CD4-positive, alpha-beta T cell treated with Interleukin-6 for 4 hours (primary cell): ENCODE measurements at places on chromosomes 3 and 15.

DNA sequence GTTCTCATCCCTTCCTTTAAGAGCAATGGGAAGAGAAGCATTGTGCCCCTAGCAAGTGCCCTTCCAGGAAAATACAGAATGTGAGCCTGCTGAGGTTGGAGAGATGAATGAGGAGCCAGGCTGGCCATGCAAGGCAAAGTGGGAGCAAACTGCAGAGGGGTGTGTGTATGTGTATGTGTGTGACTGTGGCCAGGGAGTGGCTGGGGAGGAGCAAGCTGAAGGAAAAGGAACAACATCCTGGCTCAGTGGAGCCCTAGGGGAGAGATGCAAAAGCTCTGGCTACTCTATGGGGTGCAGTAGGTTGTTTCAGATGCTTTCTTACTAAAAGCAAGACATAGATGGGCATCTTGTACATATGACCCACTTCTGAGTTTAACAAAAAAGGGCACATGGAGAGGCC is 20.6 kb downstream of the FOXP1 start:
- DNase-seq = no peak

GRCh38 chr3:172549144-172549543 is 25.9 kb upstream of the TNFSF10 start:
- no peak for DNase-seq

DNA sequence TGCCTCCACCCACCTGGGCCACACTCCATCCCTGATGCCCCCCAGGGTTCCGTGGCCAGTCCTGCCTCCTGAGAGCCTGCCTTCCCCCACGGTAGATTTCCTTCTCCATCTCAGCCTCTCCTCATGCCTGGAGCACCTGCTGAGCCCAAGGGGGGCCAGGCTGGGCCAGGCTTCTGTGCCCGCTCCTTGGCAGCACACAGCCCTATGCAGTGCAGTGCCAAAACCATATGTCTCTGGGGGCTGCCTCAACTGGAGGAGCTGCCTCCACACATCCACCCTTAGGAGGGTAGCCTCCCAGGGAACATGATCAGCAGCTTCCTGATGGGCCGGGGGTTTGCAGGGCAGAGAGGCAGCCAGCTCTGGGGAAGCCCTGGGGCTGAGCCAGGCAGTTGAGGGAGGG is 24.6 kb upstream of the GATA2 start:
- DNase-seq = no peak

- DNase-seq = no peak
These were observed 470.8 kb upstream of the ROBO1 start for GRCh38 chr3:80238606-80239005.

GRCh38 chr15:60536314-60536713 is 57.4 kb upstream of the ICE2 start:
- no peak for DNase-seq

- no peak for DNase-seq
These were observed 1602.1 kb downstream of the SI start for GRCh38 chr3:163476179-163476578.

GRCh38 chr3:71444028-71444860 is 139.3 kb downstream of the FOXP1 start:
- peak; percentile 84 for DNase-seq

DNA sequence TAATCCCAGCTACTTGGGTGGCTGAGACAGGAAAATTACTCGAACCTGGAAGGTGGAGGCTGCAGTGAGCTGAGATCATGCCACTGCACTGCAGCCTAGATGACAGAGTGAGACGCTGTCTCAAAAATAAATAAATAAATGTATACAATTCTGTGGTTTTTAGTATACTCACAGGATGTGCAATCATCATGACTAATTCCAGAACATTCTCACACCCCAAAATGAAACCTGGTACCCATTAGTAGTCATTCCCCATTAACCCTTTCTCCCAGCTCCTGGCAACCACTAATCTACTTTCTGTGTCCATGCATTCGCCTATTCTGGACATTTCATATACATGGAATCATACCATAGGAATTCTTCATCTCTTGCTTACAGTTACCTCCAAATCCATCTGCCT is 44.5 kb downstream of the LRRFIP2 start:
- DNase-seq = no peak

DNA sequence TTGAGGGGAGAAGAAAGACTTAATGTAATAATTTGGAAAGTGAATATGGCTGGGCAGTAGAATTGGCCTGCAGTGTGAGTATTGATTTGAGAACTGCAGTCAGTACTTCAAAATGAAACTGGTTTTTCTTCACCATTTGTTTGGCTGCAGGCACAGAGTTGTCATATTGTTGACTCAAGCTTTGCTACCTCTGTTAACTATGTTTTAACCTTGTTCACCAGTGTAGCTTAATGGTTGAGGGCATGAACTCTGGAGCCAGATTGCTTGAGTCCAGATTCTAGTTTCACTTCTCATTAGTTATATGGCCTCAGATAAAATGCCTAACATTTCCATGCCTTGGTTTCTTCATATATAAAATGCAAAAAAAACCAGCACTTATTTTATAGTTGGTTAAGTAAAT is 64.1 kb downstream of the CFAP44 start:
- no peak for DNase-seq

GRCh38 chr3:25895443-25895842 is 105.6 kb downstream of the OXSM start:
- no peak for DNase-seq

DNA sequence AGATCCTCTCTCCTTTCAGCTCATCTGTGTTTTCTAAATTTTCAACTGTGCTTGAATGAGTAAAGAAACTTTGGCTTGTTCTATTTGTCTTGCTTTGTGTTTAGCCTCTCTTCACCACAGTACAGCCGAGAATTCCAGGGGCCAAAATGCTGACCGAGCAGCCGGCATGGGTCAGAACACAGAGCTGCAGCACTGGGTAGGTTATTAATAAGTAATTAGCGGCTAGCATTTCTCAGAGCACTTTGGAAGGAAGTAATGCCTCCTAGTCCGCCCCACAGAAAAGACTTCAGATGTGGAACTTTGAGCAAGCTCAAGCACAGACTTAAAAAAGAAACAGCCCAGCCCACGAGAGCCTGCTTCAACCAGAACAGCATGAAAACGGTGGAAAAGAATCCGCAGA is 343.9 kb downstream of the ARRDC4 start:
- no peak for DNase-seq

GRCh38 chr3:72568083-72568482 is 280.2 kb downstream of the SHQ1 start:
- DNase-seq = no peak

DNA sequence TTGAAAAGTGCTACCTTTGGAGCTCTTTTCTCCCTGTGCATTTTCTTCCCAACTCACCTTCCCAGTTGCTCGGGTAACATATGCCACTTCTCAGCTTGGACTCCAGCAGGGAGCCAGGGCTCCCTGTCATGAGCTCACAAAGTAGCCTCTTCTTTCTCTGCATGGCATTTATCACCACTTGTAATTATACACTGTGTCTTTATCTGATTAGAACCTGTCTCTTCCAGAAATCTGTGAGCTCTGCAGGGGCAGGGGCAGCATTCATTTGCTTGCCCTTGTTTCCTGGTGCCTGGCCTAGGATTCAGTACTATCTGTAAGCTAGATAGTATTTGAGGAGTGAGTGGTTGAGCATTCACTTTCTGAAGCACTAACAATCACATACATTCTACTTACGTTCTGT is 100.9 kb downstream of the CLSTN2 start:
- no peak for DNase-seq
